ENCODE measurements at places on chromosomes 13 and 19.

GRCh38 chr19:19115954-19116353 lies 22.3 kb downstream of the TMEM161A start:
- DNase-seq: peak; percentile 25

- no peak for DNase-seq
Measured at GRCh38 chr19:5046339-5047039, 77.6 kb downstream of the KDM4B start.

GRCh38 chr13:60214213-60215055 lies 50.7 kb upstream of the DIAPH3 start:
- DNase-seq: no peak

GRCh38 chr13:85520445-85520844 lies 278.8 kb downstream of the SLITRK6 start:
- DNase-seq: no peak
